Upper lobe of left lung (tissue), 6 donors: ENCODE measurements at places on chromosomes 6 and 20.

GRCh38 chr6:36907781-36908180 is 22.0 kb downstream of the C6orf89 start:
- peaks cover 11% of the 10 kb centered on the region for H3K36me3 ChIP-seq
- no peak overlapping the region for H3K27ac ChIP-seq
- H3K4me3 ChIP-seq, result no peak overlapping the region
- peaks cover 30% of the 10 kb centered on the region for H3K4me1 ChIP-seq
- peak; percentile 58 for DNase-seq

DNA sequence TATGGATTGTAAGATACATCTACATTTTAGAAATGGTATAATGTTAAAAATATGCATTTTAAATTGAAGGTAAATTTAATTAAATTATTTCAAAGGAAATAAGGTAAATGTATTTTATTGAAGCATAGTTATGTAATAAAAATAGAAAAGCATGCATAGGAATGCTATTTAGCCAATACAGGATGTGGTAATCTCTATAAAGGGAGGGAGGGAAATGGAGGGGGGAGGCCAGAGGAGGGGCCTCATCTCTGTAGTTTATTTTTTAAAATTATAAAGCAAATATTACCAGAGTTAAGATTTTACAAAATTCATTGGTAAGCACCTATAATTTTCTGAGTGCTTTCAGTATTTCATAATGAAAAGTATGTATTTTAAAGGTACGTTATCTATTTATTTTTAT is 27.2 kb downstream of the SLC16A10 start:
- no peak for DNase-seq
- no peak overlapping the region for H3K4me3 ChIP-seq
- no peaks in the 10 kb centered on the region for H3K27me3 ChIP-seq
- H3K4me1 ChIP-seq, result peaks cover 5% of the 10 kb centered on the region

- no peaks in the 10 kb centered on the region for H3K27me3 ChIP-seq
- no peak for DNase-seq
- no peaks in the 10 kb centered on the region for H3K4me1 ChIP-seq
- no peak overlapping the region for H3K4me3 ChIP-seq
- H3K36me3 ChIP-seq, result no peaks in the 10 kb centered on the region
- H3K27ac ChIP-seq, result no peak overlapping the region
Observed at GRCh38 chr20:44856856-44857448, 28.6 kb upstream of the YWHAB start.

DNA sequence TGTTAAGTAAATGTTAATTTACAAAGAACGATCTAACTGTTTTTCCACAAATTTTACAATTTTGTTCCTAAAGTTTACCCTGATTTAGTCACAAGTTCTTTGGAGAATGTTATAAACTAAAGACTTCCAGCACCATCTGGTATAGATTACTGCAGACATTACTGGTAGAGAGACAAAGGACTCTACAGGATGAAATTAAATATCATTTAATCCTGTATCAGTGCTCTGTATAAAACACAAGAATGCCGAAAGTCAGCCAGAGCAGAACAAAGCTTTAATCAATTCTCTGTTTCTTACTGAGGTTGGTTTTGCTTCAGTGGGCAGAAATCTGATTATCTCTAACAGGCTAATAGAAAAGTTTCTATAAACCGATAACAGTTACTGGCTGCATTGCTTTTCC is 763.6 kb downstream of the TENT5A start:
- H3K4me3 ChIP-seq, result no peak overlapping the region
- H3K27ac ChIP-seq, result no peak overlapping the region
- H3K27me3 ChIP-seq, result no peaks in the 10 kb centered on the region
- DNase-seq, result no peak
- no peaks in the 10 kb centered on the region for H3K36me3 ChIP-seq

- H3K27ac ChIP-seq, result no peak overlapping the region
- H3K36me3 ChIP-seq, result no peaks in the 10 kb centered on the region
- DNase-seq, result no peak
- no peak overlapping the region for H3K4me3 ChIP-seq
Observed at GRCh38 chr6:88764081-88764480, 199.3 kb downstream of the RNGTT start.

- peak overlapping the region; percentile 50 for H3K4me3 ChIP-seq
- H3K27ac ChIP-seq, result no peak overlapping the region
- peaks cover 56% of the 10 kb centered on the region for H3K27me3 ChIP-seq
- DNase-seq, result no peak
- peaks cover 50% of the 10 kb centered on the region for H3K4me1 ChIP-seq
Observed at GRCh38 chr6:3230900-3231246, 3.4 kb upstream of the TUBB2B start.
